ENCODE measurements at places on chromosomes 6 and 20.

DNA sequence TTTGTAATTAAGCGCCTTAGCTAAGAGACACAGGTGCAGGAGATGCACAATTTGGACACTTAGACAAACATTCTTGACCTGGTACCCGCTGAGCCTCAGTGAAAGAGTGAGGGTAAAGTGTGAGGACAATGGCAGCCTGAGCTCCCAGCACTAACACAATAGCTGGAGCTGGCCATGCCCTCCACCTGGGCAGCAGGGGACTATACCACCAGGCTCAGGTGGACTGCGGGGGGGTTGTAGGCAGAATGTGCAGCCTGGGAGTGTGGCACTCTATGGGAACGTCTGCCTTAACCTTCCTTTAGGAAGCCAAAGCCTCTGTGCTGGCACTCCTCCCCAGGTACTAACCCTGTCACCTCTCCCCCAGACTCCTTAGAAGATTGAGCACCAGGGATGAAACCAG is 23.6 kb downstream of the PRKN start:
- no peak overlapping the region for H3K4me3 ChIP-seq
- peaks cover 5% of the 10 kb centered on the region for H3K4me1 ChIP-seq
- no peaks in the 10 kb centered on the region for H3K36me3 ChIP-seq
- H3K27me3 ChIP-seq = no peaks in the 10 kb centered on the region

DNA sequence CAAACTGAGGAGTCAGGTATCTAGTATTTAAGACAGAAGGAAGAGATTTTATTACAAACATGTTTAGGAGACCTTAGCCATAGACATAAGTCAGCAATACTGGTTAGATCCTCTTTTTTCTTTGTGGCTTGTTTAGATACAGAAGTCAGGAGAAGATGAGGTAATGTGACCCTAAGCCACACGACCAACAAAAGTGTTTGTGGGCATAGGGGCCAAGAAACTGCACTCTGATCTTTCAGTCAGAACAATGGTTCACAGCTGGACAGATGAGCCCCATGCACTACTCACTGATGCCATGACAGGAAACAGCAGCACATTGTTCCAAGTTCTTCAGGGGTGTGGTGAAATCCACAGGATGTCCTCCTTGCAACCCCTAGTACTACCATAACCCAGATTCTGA is 238.5 kb upstream of the RAB32 start:
- no peaks in the 10 kb centered on the region for H3K36me3 ChIP-seq
- peak; percentile 8 for DNase-seq
- peaks cover 9% of the 10 kb centered on the region for H3K4me1 ChIP-seq
- H3K27ac ChIP-seq = no peak overlapping the region
- H3K27me3 ChIP-seq = no peaks in the 10 kb centered on the region
- no peak overlapping the region for H3K4me3 ChIP-seq

GRCh38 chr6:166540631-166541331 is 45.7 kb downstream of the RAMACL start:
- H3K27ac ChIP-seq = peak overlapping the region; percentile 81
- H3K27me3 ChIP-seq = no peaks in the 10 kb centered on the region
- DNase-seq = no peak

- H3K4me1 ChIP-seq = peaks cover 3% of the 10 kb centered on the region
- no peaks in the 10 kb centered on the region for H3K27me3 ChIP-seq
- no peaks in the 10 kb centered on the region for H3K36me3 ChIP-seq
- no peak overlapping the region for H3K4me3 ChIP-seq
- H3K27ac ChIP-seq = no peak overlapping the region
Measured at GRCh38 chr6:26252077-26252472, 112.9 kb upstream of the BTN3A2 start.

DNA sequence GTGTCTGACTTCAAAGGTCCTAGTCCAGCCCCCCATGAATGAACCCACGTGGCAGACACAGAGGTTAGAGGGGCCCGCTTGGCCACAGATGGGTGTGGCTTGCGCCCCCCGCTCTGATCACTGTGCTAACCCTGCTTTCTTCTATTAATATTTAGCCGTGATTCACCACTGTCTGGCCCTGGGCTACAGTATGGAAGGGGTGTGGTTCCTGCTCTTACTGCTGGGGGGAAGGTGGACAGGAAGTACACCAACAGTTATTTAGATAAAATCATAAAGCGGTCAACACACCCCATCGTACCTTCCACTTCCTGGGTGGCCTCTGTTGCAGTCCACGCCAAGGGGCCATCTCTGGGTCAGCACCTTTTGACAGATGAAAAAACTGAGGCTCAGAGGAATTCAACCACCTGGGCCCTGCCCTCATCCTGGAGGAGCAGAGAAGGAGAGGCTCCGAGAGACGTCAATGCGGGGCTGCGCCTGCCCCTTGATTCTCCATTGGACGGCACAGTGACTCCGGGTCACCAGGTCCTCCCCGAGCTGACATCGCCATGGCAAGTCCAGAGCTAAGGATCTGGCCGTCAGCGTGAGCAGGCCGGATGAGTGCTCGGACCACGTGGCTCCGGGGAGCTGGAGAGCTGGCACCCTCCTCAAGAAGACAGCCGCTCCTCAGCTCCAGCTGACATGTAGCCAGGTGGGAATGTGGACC is 206.3 kb downstream of the PREX1 start:
- H3K4me3 ChIP-seq = no peak overlapping the region
- H3K36me3 ChIP-seq = no peaks in the 10 kb centered on the region
- no peaks in the 10 kb centered on the region for H3K4me1 ChIP-seq
- H3K27ac ChIP-seq = peak overlapping the region; percentile 29
- DNase-seq = no peak

DNA sequence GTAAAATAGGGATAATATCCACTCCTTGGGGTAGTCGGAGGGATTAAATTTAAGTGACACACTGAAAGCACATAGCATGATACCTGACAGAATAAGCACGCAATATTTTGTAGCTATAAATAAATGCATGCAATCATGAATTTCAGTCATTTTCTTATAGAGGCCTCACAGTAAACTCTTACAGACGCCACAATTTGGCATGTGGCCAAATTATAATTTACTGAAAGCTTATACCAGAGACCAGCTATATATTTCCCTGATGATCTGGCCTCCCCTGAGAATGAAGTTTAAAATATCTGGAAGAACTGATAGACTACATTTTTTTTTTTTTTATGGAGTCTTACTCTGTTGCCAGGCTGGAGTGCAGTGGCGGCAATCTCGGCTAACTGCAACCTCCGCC is 40.9 kb downstream of the QRSL1 start:
- no peak overlapping the region for H3K4me3 ChIP-seq

DNA sequence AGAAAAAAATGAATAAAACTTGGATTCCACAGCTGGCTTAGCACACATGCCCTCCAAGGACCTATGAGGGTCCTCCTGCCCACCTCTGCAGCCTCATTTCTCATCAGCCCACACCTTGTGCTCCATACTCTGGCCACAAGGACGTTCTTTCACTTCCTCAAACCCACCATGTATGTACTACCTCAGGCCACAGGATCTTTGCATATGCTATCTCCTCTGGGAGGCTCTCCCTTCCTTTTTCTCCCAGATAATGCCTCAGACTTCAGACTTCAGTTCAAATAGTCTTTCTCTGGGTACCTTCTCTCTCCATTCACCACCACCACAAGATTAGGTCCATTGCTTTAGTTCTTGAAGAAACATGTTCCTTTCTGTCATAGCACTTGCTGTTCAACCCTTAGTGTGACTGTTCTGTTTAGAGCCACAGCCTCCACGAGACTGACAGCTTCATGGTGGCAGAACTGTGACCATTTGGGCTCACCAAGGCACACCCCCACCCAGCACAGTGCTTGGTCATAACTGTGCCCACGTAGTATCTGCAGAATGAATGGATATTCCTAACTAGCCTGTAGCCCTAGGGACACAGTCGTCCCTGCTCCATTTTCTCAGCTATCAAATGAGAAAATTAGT is 146.7 kb upstream of the LRFN2 start:
- H3K36me3 ChIP-seq = no peaks in the 10 kb centered on the region
- H3K4me3 ChIP-seq = no peak overlapping the region
- no peaks in the 10 kb centered on the region for H3K27me3 ChIP-seq
- DNase-seq = no peak

GRCh38 chr20:36465109-36466080 is 75.9 kb upstream of the MYL9 start:
- H3K36me3 ChIP-seq = no peaks in the 10 kb centered on the region
- no peaks in the 10 kb centered on the region for H3K27me3 ChIP-seq
- DNase-seq = no peak
- peak overlapping the region; percentile 68 for H3K27ac ChIP-seq
- no peak overlapping the region for H3K4me3 ChIP-seq

DNA sequence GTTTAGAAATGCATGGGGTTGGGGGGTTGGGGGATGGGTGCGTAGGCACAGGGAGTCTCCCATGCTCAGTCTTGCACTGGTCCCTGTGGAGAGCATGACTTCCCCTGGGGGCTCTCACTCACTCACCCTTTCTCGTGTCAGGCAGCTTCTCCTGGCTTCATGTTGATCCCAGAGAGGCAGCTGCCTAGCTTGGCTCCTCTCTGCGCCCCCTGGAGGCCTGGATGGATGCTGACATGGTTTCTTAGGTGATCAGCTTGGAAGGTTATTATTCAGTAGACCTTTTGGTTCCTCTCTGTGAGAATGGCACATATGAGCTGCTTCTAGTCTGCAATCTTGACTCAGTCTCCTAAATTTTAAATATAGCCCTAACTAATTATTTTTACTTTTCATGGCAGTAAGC is 109.3 kb upstream of the FAM83B start:
- H3K4me3 ChIP-seq = no peak overlapping the region
- DNase-seq = no peak

DNA sequence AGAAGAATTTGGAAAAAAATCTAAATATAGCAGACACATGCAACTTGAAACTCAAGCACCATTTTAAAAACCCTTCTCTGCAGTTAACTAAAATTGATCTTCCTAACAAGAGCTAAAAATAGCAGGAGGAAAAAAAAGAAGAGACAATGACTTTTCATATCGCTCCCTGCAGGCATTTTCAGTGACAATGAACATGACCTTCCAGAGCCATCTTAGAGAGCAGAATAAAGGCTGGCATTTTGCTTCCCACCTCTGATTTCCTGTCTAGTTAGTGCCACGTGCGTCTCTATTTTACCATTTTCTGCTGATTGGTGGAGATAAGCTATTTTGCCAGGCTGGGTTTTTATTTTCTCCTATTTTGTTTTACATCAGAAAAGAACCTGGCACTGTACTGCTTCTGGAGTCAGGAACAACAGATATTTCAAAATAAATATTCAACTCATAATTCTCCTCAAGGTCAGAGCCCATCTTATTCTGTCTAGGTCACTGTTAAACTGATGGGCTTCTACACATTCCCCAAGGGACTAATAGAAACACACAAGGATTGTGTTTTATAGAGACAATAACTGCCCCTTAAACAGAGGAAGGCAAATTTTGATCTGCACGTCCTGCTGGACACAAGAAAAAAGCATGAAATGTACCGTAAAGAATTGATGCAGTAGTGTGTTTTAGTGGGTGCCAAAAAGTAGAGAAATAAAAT is 70.2 kb upstream of the ENPP5 start:
- no peaks in the 10 kb centered on the region for H3K4me1 ChIP-seq
- no peak overlapping the region for H3K27ac ChIP-seq
- no peak overlapping the region for H3K4me3 ChIP-seq
- H3K27me3 ChIP-seq = no peaks in the 10 kb centered on the region
- H3K36me3 ChIP-seq = no peaks in the 10 kb centered on the region

- peaks cover 10% of the 10 kb centered on the region for H3K36me3 ChIP-seq
- no peak overlapping the region for H3K27ac ChIP-seq
- H3K27me3 ChIP-seq = no peaks in the 10 kb centered on the region
- no peak for DNase-seq
Measured at GRCh38 chr20:35060168-35060567, 32.4 kb downstream of the TRPC4AP start.

- H3K4me1 ChIP-seq = no peaks in the 10 kb centered on the region
- H3K27me3 ChIP-seq = no peaks in the 10 kb centered on the region
Measured at GRCh38 chr20:40532103-40532502, 156.9 kb downstream of the MAFB start.

DNA sequence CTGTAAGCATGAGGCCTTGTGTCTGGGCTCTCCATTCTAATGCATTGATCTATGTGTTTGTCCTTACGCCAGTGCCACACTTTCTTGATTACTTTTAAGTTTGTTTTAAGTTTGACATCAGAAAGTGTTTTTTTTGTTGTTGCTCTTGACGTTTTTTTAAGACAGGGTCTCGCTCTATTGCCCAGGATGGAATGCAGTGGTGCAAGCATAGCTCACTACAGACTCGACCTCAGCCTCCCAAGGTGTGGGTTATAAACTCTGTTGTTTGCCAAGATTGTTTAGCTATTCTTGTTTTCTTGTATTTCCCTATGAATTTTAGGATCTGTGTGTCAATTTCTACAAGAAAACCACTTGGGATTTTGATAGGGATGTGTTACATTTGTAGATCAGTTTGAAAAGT is 5.6 kb downstream of the MCUR1 start:
- no peak overlapping the region for H3K4me3 ChIP-seq
- no peak overlapping the region for H3K27ac ChIP-seq
- DNase-seq = no peak
- H3K27me3 ChIP-seq = no peaks in the 10 kb centered on the region

GRCh38 chr20:31969991-31970390 is 2.0 kb downstream of the XKR7 start:
- H3K4me1 ChIP-seq = peaks cover 2% of the 10 kb centered on the region
- no peak overlapping the region for H3K27ac ChIP-seq
- peaks cover 8% of the 10 kb centered on the region for H3K27me3 ChIP-seq
- no peak for DNase-seq
- H3K36me3 ChIP-seq = no peaks in the 10 kb centered on the region

DNA sequence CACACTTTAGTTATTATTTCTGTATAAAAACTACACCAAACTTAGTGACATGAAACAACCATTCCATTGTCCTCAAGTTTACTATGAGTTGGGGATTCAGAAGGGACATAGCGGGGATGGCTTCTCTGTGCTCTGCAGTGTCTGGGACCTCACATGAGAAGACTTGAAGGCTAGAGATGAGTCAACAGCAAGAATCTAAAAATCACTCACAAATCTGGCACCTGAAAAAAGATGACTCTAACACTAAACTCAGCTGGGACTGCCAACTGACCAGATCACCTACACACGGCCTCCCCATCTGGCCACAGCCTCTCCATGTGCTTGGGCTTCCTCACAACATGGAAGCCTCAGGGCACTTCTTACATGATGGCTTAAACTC is 63.0 kb upstream of the EYA2 start:
- H3K36me3 ChIP-seq = no peaks in the 10 kb centered on the region
- H3K4me1 ChIP-seq = no peaks in the 10 kb centered on the region
- no peak for DNase-seq
- no peak overlapping the region for H3K4me3 ChIP-seq
- H3K27ac ChIP-seq = no peak overlapping the region
- H3K27me3 ChIP-seq = peaks cover 12% of the 10 kb centered on the region

DNA sequence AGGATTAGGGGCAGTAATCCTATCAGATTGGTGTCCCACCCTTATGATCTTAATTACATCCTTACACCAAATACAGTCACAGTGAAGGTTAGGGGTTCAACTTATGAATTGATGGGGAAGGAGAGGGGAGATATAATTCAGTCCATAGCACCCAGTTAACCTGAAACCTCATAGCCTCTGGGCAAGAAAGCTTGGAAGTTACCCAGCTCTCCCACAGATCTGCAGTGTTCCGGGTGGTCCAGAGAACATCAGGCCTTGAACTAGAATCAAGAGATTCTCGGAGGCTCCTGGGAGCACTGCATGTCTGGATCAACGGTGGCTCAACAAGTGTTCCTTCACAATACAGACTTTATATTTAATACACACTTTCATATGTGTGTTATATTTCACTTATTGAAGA is 392.6 kb upstream of the MARCKS start:
- no peak for DNase-seq
- no peak overlapping the region for H3K4me3 ChIP-seq
- no peaks in the 10 kb centered on the region for H3K27me3 ChIP-seq

GRCh38 chr6:104682722-104683643 is 176.7 kb downstream of the HACE1 start:
- no peaks in the 10 kb centered on the region for H3K27me3 ChIP-seq
- peak; percentile 34 for DNase-seq
- no peak overlapping the region for H3K4me3 ChIP-seq
- H3K4me1 ChIP-seq = no peaks in the 10 kb centered on the region
- H3K27ac ChIP-seq = no peak overlapping the region

Measured in lung (tissue), 17 donors.